ENCODE measurements at places on chromosomes 4 and X.

DNA sequence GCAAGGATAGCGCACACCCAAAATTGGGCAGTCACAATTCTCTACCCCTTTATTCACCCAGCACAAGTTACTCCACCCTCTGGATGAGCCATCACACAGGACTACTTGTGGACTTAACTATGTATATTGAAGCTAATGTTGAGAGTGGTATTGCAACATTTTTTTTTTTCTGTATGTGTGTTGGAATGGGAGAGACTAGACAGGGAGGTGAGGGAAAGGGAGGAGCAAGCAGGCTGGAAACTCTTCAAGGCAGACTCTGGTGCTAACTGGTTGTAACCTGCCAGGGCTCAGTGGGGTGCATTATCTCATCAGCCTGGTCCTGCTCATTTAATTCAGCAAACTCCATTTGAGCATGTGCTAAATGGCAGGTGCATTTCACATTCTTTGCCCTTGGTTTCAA, 18.4 kb upstream of the CWH43 start:
- DNase-seq: no peak

DNA sequence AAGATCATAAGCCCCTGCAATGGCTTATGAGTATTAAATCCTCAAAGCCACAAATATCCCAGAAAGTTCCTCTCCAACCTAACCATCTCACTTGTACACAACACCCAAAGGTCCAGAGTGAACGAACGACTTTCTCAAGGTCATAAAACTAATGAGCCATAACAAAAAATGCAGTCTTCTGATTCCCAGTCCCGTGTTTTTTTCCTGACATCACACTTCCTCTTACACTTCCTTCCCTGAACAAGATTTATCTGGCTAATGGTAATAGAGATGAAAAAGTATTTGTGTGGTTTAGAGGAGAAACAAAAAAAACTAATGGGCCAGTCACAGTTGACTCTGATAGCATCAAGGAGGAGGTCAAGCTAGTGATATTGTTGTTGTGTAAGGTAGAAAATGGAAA, 99.5 kb upstream of the KLHL13 start:
- no peak for DNase-seq

GRCh38 chr4:169619518-169619957, 840 bp upstream of the CLCN3 start:
- no peak for DNase-seq

DNA sequence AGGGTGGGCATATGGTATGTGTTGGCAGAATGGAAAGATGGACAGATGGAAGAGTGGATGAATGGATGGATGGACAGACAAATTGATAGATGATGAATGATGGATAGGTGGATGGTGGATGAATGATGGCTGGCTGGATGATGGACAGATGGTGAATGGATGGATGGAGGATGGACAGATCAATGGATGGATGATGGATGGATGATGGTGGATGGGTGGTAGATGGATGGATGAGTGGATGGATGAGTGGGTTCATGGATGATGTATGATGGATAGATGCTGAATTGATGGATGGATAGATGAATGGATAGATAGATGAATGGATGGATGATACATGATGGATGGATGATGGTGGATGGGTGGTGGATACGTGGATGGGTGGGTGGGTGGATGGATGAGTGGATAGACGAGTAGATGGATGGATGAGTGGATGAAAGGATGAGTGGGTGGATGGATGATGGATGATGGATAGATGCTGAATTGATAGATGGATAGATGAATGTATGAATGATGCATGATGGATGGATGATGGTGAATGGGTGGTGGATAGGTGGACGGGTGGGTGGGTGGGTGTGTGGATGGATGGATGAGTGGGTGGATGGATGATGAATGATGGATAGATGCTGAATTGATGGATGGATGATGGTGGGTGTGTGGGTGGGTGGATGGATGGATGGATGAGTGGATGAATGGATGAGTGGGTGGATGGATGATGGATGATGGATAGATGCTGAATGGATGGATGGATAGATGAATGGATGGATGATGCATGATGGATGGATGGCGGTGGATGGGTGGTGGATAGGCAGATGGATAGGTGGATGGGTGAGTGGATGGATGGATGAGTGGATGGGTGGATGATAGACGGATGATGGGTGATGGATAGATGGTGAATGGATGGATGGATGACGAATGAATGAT, 249.6 kb downstream of the AFAP1 start:
- no peak for DNase-seq

DNA sequence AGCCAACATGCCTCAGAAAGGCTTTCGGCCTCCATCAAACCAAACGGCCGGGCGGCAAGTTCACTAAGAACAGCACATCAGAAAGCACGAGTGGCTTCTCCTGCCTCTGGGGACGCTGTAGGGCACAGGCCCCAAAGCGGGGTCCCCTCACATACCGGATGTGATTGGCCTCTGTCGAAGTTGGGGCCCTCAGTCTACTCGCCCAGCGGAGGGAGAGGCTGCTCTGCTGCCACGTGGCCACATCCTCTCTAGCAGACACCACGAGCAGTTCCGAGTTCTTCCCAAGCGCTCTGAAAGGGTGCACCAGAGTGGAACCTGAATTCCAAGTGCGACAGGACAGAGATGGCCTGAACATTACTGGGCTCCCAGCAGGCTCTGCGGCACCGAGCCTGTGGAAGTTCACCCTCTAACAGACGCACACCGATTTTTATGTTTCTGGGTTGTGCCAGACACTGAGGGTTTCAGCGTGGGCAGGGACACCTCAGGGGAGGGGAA, 21.1 kb downstream of the NOP14 start:
- DNase-seq: no peak

DNA sequence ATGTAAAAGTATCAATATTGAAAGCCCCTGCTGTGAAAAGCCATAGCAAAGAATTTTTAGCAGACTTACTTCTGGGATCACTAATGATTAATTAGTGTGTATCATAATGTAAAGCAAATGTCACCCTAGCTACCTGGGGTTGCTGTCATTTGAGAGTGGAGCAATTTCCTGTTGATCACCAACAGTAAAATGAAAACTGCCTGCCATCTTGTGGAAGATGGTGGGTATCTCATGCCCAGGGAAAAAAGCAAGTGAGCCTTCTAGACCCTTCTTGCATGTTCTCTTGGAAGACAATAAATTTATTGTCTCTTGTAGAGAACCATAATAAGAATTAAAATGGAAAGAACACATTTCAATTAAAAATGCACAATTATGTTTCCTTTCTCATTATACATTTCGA, 360.2 kb downstream of the ZIC3 start:
- no peak for DNase-seq

DNA sequence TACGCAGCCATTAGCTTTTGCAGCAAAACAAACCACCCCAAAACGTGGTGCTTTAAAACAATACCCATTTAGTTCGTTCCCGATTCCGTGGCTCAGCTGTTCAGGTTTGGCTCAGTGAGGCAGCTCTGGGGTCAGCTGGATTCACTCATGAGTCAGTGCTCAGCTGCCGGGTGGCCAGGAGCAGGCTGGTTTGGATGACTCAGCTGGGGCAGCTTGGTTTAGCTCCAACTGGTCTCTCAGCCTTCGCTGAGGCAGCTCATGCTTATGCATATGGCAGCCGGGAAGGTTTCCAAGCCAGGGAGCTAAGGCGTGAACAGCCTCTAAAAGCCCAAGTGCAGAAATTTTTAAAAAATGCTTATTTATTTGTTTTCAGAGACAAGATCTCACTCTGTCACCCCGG, 13.3 kb upstream of the CD99 start:
- DNase-seq: no peak

DNA sequence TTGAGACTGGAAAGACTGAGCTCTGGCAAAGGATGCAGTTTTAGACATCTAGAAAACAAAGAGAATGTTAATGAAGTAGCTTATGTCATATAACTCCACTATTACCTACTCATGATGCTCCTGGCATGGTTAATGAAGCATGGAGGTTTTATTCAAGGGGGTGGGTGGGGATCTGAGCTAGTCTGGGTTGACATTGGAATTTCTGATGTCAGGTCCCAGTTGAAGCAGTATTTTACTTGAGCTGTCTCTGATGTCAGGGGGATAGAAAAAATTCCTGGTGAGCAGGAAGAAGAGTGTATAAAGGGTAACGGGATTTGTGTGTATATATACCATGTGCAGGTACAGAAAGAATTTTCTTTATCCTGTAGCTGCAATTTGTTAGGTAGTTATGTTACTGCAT, 102.0 kb downstream of the ELOVL6 start:
- DNase-seq: no peak

DNA sequence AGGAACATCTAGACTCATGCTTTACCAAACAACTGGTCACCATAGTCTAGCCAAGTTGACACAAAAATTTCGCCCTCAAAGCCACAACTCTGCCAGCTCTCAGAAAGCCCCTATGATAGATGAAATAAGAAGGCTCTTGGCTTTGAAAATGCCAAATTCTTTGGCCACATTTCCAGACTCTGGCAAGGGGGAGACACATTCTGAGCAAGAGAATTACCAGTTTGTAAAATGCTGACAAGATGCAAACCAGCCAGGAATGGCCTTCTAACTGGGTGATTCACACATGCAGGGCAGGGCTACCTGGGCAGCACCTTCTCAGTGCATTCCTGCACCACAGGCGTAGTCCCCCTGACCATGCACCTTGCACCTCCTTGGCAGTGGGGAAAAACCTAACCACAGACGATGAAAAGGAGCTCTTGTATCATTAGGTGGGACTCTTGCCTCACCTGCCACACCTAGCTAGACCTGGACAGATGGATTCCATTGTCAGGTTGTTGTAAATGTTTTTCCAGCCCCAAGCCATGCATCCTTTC, 77.4 kb upstream of the CPEB2 start:
- no peak for DNase-seq

GRCh38 chr4:118921786-118922185, 33.1 kb downstream of the SYNPO2 start:
- no peak for DNase-seq

- no peak for DNase-seq
Observed at GRCh38 chrX:119755981-119756533, 2.3 kb upstream of the SOWAHD start.

DNA sequence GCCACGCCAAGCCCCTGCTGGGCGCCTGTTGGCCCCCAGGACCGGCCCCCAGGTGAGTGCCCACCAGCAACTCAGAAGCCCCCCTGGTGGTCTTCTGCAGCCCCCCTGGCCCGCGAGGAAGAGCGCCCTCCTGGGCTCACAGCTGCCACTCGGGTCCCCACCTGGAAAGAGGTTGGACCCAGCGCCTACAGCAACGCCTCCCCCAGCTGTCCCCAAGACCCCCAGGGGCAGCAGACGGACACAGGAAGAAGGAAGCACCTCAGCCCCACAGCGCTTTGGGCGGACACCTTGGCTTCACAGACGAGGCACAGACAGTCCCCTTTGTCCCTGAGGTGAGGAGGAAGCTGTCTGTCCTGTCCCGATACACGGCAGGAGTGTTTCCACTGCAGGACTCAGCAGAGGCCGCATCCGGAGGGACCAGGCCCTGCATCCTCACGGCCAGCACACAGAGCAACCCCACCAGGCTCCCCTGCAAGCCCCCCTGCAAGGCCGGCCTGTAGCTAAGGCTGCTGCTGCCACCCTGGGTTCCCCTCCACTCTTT, 115.6 kb upstream of the NKX1-1 start:
- DNase-seq: no peak

DNA sequence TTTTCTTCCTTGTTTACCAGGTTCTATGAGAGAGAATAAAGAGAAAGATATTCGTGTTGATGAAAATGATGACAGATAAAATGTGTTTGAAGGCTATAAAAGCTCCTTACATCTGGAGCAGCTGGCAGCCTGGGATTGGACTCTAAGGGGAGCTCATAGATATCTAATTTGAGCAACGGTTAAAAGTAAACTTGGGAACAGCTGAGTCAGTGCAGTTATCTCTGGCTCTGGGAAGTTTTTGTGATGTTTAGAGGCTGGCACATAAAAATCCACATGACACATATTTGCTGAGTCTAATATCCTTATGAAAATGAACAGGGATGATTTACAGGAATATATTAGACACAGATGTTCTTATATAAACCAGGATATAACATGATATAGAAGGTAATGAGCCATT, 331.8 kb upstream of the TENM3 start:
- DNase-seq: no peak

- DNase-seq: no peak
Observed at GRCh38 chrX:6959006-6959405, 188.5 kb upstream of the STS start.

- no peak for DNase-seq
Observed at GRCh38 chr4:153409412-153409811, 56.7 kb upstream of the TMEM131L start.

DNA sequence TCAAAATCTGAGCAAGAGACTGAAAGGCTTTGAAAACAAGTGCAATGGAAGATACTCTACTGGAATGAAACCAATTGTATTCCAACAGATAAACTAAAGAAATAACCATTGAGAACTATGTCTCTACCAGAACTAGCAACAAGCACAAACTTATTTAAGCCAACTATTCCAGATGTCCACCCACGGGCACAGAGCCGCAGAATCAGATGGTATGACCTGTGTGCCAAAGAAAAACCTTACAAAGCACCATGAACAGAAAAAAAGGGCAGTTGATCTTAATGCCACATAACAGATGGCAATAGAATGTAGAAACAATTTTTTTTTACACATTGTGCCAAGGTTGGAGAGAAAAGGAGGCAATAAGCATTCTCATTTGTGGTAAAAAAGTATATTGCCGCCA, 269.3 kb upstream of the ADGRL3 start:
- no peak for DNase-seq

DNA sequence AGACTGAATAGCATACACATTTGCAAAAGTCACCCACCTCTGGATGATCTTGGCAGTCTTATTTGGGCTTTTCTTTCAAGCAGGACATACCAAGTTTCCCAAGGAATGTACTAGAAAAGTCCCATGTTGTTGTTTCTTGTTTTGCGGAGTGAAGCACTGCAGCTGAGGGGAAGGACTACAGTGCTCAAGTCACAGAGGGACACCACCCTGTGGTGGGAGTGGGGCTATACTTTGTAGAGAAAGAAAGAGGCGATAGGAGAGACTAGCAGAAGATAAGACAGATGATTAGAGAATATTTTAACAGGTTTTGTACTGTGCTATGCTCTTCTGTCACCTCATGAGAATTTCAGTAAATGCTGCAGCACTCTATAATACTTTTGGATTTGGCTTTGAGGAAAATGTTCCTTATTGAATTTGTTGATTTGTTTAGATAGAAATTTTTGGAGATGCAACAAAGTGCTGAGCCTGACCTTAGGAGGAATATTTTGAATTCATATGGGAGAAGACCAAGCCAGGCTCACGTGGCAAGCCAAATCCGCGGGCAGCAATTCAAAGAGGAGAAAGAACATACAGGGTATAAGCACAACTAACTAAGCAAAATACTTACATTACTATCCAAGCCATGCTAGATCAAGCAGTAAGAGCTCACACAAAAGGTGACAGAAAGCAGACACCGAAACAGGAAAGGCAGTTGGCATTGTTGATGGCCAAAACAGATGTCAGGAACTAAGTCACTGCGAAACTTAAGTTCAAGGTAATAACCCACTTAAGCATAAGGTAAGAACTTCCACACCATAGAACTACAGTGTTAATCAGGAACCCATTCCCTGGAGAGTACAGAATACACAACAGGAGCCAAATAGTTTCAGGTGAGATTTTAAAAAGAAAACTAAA, 280.3 kb upstream of the INTU start:
- no peak for DNase-seq
